ENCODE measurements at places on chromosomes 11 and 22. TPM values are rescaled to one million over a fixed set of nuclear protein-coding genes. Genes with fewer than 3 reads are reported as not detected.

SNX32 gene
- under 0.01 TPM for total RNA-seq

ROM1 gene
- total RNA-seq, result 1.6 TPM

TMEM109 gene
- 45.4 TPM for total RNA-seq

GSTT4 gene
- total RNA-seq, result not detected

OTOG gene
- under 0.01 TPM for total RNA-seq

TNNI2 gene
- 2,937 TPM for total RNA-seq

ZBTB16 gene
- total RNA-seq, result 6.8 TPM

NCF4 gene
- 6.8 TPM for total RNA-seq

MPEG1 gene
- total RNA-seq, result 11.0 TPM

GDPD4 gene
- total RNA-seq, result not detected

DUSP8 gene
- 0.52 TPM for total RNA-seq

KRTAP5-9 gene
- not detected for total RNA-seq

SHISAL1 gene
- total RNA-seq, result 7.3 TPM

GVQW3 gene
- total RNA-seq, result 5.7 TPM

ANO3 gene
- under 0.01 TPM for total RNA-seq

CD6 gene
- total RNA-seq, result under 0.01 TPM

PLEKHA7 gene
- total RNA-seq, result 5.2 TPM

USP2 gene
- 8.9 TPM for total RNA-seq

RTCB gene
- 91.3 TPM for total RNA-seq

Measured in skeletal muscle tissue (tissue), 5 donors.